Fibroblast of skin of abdomen (primary cell): ENCODE measurements at places on chromosomes 11 and 22.

DNA sequence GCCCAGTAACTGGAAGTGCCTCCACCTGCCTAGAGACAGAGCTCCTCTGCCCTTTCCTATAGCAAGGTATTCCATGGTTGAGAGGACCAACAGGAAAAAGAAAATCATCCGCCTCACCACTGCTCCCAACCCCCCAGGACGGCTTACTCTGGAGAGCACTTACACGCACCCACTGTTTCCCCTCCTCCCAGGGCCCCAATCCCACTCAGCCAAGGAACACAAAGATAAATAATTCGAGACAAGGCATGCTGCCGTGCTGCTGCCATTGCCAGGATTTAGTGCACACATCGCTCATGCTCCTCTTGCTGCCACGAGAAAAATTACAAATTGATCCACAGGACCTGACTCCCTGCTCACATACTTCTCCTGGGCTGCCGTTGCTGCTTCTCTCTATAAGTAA lies 516.6 kb downstream of the BUD13 start:
- DNase-seq = no peak

- no peak for DNase-seq
Measured at GRCh38 chr11:102553835-102554282, 23.3 kb upstream of the MMP7 start.

DNA sequence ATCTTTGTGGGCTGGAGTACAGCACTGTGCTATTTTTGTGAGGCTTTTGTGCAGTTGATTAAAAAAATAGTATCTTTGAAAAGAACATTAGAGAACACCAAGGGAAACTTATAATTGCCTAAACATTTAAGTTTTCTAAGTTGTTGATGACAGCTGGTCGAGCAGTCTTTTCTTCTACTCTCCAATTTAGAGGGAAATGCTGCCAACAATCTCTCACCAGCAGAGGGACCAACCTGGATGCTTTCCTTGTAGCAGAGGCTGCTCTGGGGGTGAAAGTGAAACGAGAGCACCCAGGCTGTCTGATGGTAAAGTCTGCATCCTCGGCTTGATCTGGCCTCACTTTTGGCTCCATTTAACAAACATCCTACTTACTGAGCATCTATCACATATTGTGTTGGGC lies 1286.5 kb upstream of the TENM4 start:
- peak; percentile 4 for DNase-seq

DNA sequence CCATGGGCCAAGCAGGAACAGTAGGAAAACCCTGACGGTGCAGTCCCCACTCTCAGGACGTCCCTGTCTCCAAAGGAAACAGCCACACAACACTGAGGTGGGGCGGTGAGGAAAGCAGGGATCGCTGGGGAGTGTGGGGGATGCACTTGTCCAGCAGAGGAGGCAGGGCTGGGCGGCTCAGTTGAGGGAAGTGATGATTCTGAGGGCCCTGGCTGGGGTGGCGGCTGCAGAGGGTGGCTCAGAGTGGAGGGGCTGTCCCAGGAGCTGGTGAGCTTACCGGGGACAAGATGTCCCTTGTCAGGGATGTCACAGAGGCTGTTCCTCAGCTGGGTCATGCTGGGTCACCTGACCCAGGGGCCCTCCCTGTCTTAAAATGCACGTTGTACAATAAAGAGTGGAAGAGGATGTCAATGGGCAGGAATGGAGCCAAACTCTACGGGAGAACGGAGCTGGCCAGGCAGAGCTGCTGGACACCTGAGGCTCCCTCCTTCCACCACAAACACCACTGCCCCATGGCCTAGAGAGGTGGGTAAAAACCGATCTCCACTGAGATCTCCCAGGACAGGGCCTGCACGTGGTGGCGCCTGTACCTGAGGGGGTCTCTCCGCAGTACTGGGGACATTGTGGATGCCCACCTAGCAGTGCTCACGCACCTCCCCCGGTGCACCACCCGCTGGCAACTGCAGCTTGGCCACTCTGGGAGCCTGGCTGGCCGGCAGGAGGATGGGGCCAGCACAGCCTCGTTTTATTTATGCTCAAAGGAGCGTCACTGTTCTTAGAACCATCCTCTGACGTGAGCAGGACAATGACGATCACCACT lies 9.7 kb upstream of the EFCAB6 start:
- no peak for DNase-seq

GRCh38 chr11:14471127-14471526 lies 28.5 kb downstream of the COPB1 start:
- no peak for DNase-seq

- DNase-seq = peak; percentile 47
Measured at GRCh38 chr11:81869351-81870065, 864.2 kb downstream of the FAM181B start.

- DNase-seq = no peak
Measured at GRCh38 chr11:20474176-20474881, 86.8 kb downstream of the PRMT3 start.

GRCh38 chr11:64445651-64446050 lies 86.7 kb downstream of the RPS6KA4 start:
- DNase-seq = no peak

GRCh38 chr11:116172156-116172555 lies 600.6 kb downstream of the BUD13 start:
- no peak for DNase-seq

DNA sequence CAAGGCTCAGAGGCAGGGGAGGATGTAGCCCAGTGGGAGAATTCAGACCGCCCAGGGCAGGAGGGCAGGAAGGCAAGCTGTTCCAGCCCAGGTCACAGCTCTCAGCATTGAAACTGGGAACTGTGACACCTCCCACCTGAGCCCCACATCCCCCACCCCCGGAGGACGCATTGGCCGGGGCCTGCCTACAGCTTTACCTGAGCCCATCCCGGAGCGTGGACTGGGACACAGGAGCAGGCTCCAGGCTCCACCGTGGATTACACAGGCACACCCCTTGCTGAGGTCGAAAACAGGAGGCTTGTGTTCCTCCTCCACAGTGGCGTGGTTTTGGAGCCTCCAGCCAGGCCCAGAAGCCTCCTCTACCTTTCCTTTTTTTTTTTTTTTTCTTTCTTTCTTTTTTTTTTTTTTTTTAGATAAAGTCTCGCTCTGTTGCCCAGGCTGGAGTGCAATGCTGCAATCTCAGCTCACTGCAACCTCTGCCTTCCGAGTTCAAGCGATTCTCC lies 9.1 kb upstream of the PGA3 start:
- no peak for DNase-seq

- no peak for DNase-seq
Measured at GRCh38 chr22:46417769-46418168, 82.3 kb downstream of the TRMU start.

DNA sequence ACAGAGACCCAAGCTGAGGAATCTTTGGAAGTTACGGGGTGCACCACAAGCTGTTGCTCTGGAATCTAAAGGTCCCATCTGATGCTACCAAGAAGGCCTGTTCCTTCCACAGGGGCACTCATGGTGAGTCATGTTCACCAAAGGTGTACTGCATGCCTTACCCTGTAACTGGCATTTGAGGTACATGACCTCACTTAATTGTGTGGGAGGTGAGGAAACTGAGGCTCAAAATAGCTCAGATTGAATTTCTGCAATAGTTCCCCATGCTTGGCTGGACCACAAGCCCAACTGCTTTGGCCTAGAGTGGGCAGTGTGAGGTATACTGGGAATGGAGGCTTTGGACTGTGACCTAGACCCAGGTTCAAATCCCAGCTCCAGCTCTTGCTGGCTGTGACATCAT lies 8.2 kb downstream of the MTFP1 start:
- DNase-seq = no peak
